H9 (cell line): ENCODE measurements at places on chromosomes 6 and 20. TPM values are rescaled to one million over a fixed set of nuclear protein-coding genes. Genes with fewer than 3 reads are reported as not detected.

The PSMF1 gene
- total RNA-seq = 90.8 and 93.9 TPM in 2 replicates

The STMND1 gene
- not detected in 2 replicates for total RNA-seq

The CTCFL gene
- 0.79 and 0.90 TPM in 2 replicates for total RNA-seq

The PBOV1 gene
- not detected in 2 replicates for total RNA-seq

The RMND1 gene
- 25.2 and 27.0 TPM in 2 replicates for total RNA-seq

The RAB44 gene
- total RNA-seq = 0.04 TPM in 1 of 2 replicates, not detected in the other

The BIRC7 gene
- total RNA-seq = 0.31 TPM in 1 of 2 replicates, not detected in the other

- H3K27ac ChIP-seq = no peak overlapping the region
- no peak for DNase-seq
- H3K4me1 ChIP-seq = no peaks in the 10 kb centered on the region
- H3K27me3 ChIP-seq = no peaks in the 10 kb centered on the region
- H3K4me3 ChIP-seq = no peak overlapping the region
- H3K36me3 ChIP-seq = no peaks in the 10 kb centered on the region
Measured at GRCh38 chr6:93580446-93580845, 161.1 kb upstream of the EPHA7 start.

DNA sequence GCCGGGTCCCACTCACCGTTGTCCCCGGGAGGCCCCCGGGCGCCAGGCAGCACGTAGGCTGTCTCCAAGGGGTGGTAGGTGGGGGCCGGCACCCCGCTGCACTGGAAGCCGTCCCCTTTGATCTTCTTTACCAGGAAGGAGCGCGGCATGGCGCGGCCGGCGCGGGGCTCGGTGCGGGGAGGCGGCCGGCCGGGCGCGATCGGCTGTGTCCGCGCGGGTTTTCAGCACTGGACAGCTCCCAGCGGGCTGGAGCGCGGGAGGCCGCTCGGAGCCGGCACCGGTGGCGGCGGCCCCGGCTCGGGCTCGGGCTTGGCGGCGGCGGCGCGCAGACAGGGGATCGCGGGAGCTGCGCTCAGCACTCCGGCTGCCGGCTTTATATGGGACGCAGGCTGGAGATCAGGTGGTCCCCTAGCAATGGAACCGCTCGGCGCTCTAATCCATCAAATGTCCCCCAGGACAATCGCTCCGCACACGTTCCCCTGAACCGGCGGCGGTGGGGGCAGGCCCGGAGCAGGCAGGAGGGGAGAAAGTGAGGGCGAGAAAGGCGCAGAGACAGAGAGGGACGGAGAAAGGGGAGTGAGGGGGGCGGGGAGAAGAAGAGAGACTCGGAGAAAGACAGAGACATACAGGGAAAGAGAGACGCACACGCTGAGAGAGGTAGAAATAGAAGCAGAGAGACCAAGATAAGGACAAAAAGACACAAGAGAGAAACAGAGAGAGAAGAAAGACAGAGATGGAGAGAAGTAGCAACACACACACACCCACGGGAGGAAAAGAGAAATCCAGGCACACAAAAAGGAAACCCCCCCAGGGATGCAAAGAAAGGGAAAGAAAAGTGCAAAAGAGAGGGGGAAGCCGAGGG, at the start of gene SCRT2:
Gene SCRT2, minus strand, starts transcription at position 350 of the 862 bp plus-strand sequence. Its CDS starts 201 bp downstream, at position 149.
- peaks cover 5% of the 10 kb centered on the region for H3K27me3 ChIP-seq
- DNase-seq = peak; percentile 81
- H3K4me1 ChIP-seq = no peaks in the 10 kb centered on the region
- H3K27ac ChIP-seq = no peak within 1 kb of the TSS
- peak within 1 kb of the TSS; percentile 84 for H3K4me3 ChIP-seq
- H3K36me3 ChIP-seq = no peaks in the 10 kb centered on the region; the same call in 2 of the 3 replicates

DNA sequence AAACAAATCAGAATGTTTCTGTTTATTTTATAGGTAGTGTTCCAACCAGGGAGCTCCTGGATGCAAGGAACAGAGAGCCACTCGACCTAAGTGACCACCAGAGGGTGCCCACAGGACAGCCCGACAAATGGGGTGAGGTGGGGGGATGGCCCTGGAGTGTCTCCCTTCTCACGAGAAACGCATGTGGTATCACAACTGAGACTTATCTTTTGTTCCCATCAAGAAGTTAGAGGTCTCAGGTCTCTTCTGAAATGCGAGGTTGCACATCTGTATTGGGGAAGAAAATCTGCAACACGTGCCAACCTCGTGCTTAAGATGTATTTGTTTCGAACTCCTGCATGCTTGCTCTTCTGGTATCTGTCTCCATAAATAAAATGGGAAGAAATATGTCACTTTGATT, 104.0 kb downstream of the ISM1 start:
- peaks cover 11% of the 10 kb centered on the region for H3K36me3 ChIP-seq
- no peak overlapping the region for H3K27ac ChIP-seq
- no peak overlapping the region for H3K4me3 ChIP-seq
- no peaks in the 10 kb centered on the region for H3K27me3 ChIP-seq

DNA sequence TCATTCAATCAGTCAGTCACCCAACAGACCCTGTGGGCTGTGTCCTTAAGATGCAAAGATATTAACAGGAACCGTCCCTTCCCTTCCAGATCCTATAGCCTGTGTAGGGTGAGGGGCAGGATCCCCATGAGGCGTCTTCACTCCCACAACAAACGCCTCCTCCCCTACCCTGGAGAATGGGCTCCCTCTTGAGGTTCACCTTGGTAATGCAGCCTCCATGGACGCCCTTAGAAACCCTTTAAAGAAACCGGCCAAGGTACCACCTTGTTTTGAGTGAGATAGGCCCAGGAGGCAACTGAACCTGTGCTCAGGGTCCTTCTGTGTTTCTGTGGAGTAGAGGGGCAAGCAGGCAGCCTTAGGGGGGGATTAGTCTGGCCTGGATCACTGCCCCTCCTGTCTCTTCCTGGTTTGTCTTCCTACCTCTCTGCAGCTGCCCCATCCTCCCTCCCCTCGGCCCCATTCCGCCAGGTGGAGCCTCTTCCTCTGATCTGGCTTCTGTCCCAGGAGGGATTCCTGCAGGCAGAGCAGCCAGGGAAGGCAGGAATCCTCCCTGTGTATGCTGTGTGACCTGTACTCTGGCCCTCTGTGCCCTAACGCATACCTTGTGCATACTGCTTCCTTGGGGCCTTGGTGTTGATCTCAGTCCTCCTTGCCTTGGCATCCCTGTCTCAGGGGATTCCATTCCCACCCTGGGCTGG, 6.6 kb upstream of the GUCA1A start:
- no peaks in the 10 kb centered on the region; the same call in 1 of the 2 replicates for H3K4me1 ChIP-seq
- peak; percentile 91 for DNase-seq
- peak overlapping the region; percentile 41; the same call in 1 of the 3 replicates for H3K4me3 ChIP-seq
- H3K36me3 ChIP-seq = no peaks in the 10 kb centered on the region
- H3K27me3 ChIP-seq = no peaks in the 10 kb centered on the region

DNA sequence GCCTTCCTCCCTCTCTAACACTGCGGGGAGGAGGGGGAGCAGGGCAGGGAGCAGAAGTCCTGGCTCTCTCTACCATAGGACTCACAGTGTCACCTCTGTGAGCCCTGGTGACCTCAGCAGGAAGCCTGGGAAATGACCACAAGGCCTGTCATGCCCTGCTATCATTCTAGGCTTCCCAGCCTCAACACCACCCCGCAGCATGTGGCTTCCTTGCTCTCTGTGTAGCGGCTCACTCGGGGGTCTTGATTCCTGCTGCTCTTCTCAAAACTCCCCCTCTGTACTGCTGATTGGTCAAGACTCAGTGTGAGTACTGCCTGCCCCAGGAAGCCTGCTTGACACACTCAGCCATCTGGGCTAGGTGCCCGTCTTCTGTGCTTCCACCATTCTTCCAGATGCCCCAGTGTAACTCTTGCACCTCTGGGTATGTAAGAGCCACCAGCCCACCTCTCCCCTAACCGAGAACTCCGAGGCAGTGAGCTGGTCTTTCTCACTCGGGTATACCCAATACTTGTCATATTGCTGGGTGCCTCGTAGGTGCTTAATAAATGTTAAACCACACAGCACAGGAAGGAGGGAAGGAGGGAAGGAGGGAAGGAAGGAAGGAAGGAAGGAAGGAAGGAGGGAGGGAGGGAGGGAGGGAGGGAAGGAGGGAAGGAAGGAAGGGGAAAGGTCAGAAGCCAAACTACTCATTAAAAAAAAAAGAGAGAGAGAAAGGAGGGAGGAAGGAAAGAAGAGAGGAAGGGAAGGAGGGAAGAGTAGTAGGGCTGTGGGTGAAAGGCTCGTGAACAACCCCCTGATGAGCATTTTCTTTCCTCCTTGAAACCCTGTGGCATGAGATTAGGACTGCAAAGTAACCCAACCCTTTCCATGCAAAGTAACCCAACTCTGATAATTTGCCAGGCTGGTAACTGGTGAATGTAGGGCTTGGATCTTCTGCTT, 5.0 kb downstream of the MDFI start:
- H3K27ac ChIP-seq = no peak overlapping the region
- peaks cover 22% of the 10 kb centered on the region for H3K36me3 ChIP-seq
- H3K4me1 ChIP-seq = peaks cover 9% of the 10 kb centered on the region; the same call in 1 of the 2 replicates
- no peaks in the 10 kb centered on the region; the same call in 1 of the 2 replicates for H3K27me3 ChIP-seq

DNA sequence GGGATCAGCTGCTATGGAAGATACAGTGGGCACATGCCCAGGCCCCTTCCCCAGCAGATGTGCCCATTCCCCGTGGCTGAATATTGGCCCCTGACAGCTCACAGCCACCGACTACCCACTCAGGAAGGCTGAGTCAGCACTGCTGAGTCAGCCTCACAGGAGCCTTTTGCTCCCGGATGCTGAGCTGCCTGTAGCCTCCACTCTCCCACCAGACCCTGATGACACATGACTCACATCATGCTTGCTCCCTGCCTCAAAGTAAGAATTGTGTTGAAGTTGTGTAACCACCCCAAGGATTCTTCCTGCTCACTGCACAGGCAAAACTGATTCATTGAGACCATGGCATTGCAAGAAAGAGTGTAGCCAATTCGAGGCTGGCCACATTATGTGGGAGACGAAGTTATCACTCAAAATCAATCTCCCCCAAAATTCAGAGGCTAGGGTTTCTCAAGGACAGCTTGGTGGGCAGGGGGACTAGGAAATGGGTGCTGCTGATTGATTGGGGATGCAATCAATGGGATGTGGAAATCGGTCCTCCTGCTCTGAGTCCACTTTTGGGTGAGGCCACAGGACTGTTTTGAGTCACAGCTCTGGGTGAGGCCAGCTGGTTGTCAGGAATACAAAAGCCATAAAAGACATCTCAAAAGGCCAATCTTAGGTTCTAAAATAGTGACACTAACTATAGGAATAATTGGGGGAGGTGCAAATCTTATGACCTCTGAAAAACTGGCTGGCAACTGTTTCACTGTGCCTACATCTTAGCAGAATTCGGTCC, 556.6 kb upstream of the CDH4 start:
- H3K36me3 ChIP-seq = peaks cover 8% of the 10 kb centered on the region
- H3K27ac ChIP-seq = no peak overlapping the region
- H3K27me3 ChIP-seq = no peaks in the 10 kb centered on the region
- no peak overlapping the region for H3K4me3 ChIP-seq
- H3K4me1 ChIP-seq = peaks cover 9% of the 10 kb centered on the region

GRCh38 chr6:169979873-169980432, 228.5 kb downstream of the ERMARD start:
- H3K4me3 ChIP-seq = no peak overlapping the region
- no peaks in the 10 kb centered on the region for H3K36me3 ChIP-seq
- no peak overlapping the region for H3K27ac ChIP-seq
- DNase-seq = no peak

DNA sequence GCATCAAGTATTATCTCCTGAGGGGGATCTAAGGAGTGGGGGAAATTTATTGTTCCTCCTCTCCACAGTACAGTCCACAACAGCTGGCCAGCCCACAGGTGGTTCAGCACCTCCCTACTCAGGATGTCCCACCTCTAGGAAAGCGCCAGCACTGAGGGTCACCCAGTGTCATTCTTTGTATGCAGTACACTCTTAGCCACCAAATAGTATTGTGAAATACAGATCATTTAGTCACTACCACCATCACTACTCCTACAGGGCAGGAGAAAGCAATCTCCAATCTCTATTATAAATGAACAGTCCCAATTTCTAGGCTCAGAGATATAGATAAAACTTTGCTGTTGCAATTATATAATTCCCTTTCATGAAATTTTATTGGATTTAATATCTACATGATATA, 6.3 kb upstream of the ZNF76 start:
- no peak overlapping the region for H3K4me3 ChIP-seq
- no peak for DNase-seq
- no peaks in the 10 kb centered on the region for H3K27me3 ChIP-seq
- H3K4me1 ChIP-seq = no peaks in the 10 kb centered on the region; the same call in 1 of the 2 replicates

- no peak overlapping the region for H3K27ac ChIP-seq
- H3K4me3 ChIP-seq = no peak overlapping the region
- no peaks in the 10 kb centered on the region for H3K27me3 ChIP-seq
- no peaks in the 10 kb centered on the region for H3K36me3 ChIP-seq
Measured at GRCh38 chr20:40326784-40327183, 362.3 kb downstream of the MAFB start.

GRCh38 chr6:84773133-84773430, 8.7 kb upstream of the TBX18 start:
- peak overlapping the region; percentile 51 for H3K4me3 ChIP-seq
- H3K36me3 ChIP-seq = no peaks in the 10 kb centered on the region
- peaks cover 55% of the 10 kb centered on the region for H3K27me3 ChIP-seq
- DNase-seq = no peak
- H3K4me1 ChIP-seq = no peaks in the 10 kb centered on the region; the same call in 1 of the 2 replicates

GRCh38 chr6:17179530-17180073, 77.8 kb downstream of the STMND1 start:
- H3K4me1 ChIP-seq = no peaks in the 10 kb centered on the region
- H3K27ac ChIP-seq = no peak overlapping the region
- DNase-seq = no peak

- DNase-seq = no peak
- no peaks in the 10 kb centered on the region for H3K36me3 ChIP-seq
- no peaks in the 10 kb centered on the region for H3K4me1 ChIP-seq
- no peak overlapping the region for H3K4me3 ChIP-seq
- H3K27ac ChIP-seq = no peak overlapping the region
Measured at GRCh38 chr6:120785459-120786086, 548.7 kb downstream of the TBC1D32 start.

- peaks cover 52% of the 10 kb centered on the region for H3K36me3 ChIP-seq
- no peak overlapping the region for H3K4me3 ChIP-seq
- H3K27me3 ChIP-seq = no peaks in the 10 kb centered on the region
Measured at GRCh38 chr6:10749734-10750133, 2.1 kb downstream of the TMEM14B start.
